Inflammatory macrophage treated with lipopolysaccharide for 4 hours (primary cell): ENCODE measurements at places on chromosomes 4 and X.

GRCh38 chr4:89099034-89099433, 12.3 kb upstream of the TIGD2 start:
- peak; percentile 71 for DNase-seq

GRCh38 chr4:68373513-68373912, 23.6 kb upstream of the YTHDC1 start:
- DNase-seq, result peak; percentile 18

- no peak for DNase-seq
These were observed 83.3 kb downstream of the CPZ start for GRCh38 chr4:8675906-8676305.

DNA sequence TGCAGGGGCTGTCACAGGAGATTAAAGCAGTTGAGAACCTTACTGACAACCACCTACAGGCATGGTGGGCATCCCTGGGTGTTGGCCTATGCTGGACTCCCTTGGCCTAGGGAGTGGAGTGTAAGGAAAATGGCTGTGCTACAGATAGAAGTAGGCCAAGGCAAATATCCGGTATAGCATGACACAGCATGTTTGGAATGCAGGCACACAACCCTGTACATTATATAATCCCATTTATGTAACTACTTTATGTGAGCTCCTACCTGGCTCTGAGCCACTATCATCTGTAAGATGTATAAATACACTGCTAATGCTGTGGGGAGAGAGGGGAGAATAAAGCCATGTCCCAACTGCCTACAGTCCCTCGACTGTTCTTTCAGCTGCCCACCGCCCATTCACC, 38.7 kb upstream of the KCTD8 start:
- no peak for DNase-seq

GRCh38 chr4:187017147-187017546, 293.5 kb upstream of the FAT1 start:
- no peak for DNase-seq

DNA sequence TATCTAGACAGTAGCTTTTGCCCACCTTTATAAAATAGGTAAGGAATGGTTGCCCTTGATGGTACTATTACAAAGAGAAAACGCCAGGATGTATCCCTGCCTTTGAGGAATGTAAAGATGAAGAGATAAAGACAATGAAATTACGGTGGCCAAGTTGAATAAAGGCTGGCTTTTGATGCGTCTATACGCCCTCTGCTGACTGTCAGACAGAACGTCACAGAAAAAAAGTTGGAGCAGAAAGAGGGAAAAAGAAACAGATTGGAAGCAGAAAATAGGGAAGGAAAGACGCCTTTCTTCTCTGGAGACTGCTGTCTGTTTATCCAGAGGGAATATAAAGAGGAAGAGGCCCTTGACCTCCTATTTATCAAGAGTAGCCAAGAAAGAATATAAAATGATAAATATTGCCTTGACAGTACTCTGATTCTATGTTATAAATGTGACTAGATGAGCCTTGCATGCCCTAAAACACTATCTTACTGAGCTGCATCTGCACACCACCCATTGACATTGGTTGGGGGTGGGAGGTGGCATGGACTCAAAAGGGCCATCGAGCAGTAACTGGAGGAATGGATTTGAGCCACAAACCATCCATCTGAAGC, 30.6 kb downstream of the PCDH19 start:
- no peak for DNase-seq

DNA sequence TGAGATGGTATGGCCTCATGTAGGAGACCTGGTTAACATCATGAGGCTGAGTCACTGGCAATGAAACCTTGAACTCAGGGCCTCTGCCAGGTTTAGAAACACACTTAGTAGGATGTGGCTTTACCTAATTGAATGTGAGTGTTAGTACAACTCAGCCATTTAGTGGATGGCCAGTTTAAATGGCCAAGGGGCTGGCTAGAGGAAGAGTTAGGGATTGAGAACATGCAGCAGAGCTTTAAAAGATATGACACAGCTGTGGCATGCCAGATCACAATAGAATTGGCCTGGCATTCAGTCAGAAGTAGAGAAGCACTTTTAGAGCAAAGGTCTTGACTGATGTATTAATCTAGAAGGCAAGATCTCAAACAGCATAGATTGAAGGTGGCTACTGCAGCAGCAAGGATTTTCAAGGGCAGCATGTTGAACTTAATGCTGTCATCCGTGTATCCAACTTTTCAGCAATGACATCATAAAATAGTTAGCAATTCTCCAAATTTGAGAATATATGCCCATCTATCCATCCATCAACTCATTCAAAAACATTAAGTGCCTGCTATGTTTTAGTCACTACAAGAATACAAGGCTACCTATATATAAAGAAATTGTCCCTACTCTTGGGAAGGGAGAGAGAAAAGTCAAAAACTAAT, 170.4 kb downstream of the FRAS1 start:
- DNase-seq, result no peak

DNA sequence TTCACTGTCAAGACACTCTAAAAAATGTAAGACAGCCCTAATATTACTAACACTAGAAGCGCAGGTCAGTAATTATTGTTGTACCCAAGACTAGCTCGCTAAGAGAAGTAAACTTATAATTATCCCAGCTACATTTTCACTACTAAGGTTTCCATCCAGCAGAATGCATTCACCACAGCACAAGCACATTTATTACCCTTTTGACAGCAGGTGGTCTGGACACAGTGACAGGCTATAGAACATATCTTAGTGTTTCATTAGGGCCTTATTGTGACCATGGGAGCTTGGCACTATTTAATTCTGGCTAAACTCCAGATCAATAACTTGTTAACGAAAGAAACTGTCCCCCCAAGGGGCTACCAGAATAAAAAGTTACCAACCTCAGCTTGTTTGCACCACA, 237.7 kb downstream of the ENOX2 start:
- DNase-seq, result no peak

GRCh38 chr4:125013891-125014290, 300.9 kb upstream of the FAT4 start:
- DNase-seq, result no peak
